ENCODE measurements at places on chromosomes 1 and 21. TPM values are rescaled to one million over a fixed set of nuclear protein-coding genes. Genes with fewer than 3 reads are reported as not detected.

DNA sequence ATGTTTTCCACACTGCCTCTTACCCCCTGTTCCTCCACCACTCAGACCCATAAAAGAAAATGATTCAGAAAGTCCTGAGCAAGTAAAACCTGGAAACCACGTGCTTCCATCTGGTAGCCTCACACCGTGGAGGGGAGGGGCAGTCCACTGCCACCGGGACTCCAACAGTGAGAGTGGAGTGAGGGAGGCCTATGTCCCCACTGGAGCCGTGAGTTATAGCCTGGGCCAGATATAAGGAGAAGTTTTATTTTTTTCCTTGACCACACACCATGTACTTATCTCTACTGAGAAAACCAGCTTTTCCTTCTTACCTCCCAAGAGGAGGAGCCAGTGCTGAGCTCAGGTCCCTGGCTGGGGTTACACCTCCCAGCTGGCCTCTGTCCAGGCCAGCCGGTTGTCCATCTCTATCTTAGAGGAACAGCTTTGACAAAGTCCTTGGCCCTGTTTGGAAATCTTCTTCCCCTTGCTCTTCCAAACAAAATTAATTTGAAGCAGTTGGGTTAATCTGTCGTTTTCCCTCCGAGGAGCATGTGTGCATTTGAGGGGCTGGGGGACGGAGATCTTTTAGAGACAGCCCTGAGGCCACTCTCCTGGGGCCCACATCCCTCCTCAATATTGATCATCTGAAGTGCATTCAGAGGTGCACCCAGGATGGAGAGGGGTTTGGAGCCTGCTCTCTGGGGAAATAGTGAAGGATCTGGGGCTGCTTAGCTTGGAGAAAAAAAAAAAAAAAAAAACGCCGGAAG is 49.1 kb upstream of the SERBP1 start:
- DNase-seq, result no peak

DNA sequence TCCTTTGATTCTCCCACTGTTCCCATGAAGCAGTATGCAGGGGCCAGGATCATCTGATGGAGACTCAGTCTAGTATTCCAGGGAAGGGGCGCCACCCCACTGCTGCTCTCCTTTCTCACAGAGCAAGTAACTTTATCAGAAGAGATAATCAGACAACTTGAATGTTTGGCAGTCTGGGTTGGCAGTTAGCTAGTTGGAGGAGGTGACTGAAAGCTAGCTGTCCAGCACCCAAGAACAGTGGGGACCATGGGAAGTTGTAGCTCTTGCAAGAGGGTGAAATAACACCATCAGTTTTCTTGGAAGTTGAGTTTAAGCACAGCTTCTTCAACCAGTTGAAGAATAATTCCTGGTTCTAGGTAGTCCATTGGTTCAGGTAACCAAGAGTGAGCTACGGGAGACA is 22.2 kb upstream of the AGL start:
- no peak for DNase-seq

GRCh38 chr1:36198641-36199040 is 25.6 kb upstream of the THRAP3 start:
- DNase-seq, result no peak

GRCh38 chr1:52943876-52944416 is 16.9 kb downstream of the SCP2 start:
- no peak for DNase-seq

GRCh38 chr21:41752231-41752681 is 14.6 kb downstream of the RIPK4 start:
- DNase-seq, result peak; percentile 62

GRCh38 chr1:206800891-206801290 is 28.6 kb upstream of the IL10 start:
- DNase-seq, result no peak

- no peak for DNase-seq
Observed at GRCh38 chr1:19617376-19617775, 26.7 kb upstream of the NBL1 start.

Gene TNFSF4
- total RNA-seq, result 0.57 TPM

Gene DCDC2B
- not detected for total RNA-seq

Gene RHD
- not detected for total RNA-seq

GRCh38 chr1:94096797-94097549 is 24.0 kb downstream of the ABCA4 start:
- no peak for DNase-seq

- DNase-seq, result no peak
Observed at GRCh38 chr1:237817277-237817676, 73.4 kb downstream of the ZP4 start.

DNA sequence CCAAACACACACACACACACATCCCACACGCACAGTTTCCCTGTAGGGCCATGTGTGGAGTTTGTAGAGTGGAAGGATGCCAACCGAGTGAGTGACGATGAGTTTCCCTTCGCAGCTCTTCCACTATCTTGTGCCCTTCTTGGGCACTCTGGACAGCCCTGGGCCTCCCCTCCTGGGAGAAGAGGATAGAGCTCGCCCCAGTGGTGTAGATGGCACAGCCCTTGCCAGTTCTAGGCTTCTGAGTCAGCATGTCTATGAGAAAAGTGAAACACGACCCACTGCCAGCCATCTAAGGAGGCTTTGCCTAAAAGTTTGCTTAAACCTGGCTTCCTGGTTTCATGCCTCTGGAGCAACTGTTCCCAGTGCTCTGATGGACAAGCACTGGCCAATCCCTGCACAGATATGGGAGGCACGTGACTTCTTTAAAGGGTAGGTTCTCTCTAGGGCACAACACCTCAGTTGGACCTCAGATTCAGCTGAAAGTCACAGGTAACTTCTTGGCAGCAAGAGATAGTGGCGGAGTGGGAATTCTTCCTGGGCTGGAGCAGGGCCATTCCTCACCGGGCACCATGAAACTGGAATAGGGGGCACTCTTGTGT is 195.9 kb upstream of the GALNT2 start:
- DNase-seq, result no peak

Gene FCRL4
- total RNA-seq, result not detected

- DNase-seq, result no peak
Observed at GRCh38 chr21:14543983-14544382, 2.1 kb downstream of the SAMSN1 start.

- no peak for DNase-seq
Observed at GRCh38 chr21:25273959-25274358, 333.3 kb downstream of the MRPL39 start.

DNA sequence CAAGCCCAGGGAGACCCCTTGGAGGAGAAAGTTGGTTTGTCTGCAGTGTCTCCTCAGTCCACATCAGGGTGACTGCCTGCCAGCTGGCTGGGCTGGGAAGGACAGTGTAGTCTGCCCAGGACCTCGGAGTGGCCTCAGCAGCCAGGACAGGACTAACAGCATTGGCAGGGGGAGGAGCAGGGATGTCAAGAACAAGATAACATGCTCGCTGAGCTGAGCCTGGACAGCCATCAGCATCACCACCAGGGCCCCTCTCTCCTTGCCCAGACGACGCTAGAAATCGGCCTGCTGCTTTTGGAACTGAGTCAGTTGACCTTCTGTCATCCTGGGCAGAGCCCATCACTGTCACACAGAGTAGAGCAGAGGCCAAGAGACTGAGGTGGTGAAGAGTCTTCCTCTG is 83.6 kb upstream of the CNTN2 start:
- DNase-seq, result no peak

Gene CNN3
- 385 TPM for total RNA-seq

- no peak for DNase-seq
Observed at GRCh38 chr1:19347533-19348172, 35.5 kb downstream of the SLC66A1 start.

DNA sequence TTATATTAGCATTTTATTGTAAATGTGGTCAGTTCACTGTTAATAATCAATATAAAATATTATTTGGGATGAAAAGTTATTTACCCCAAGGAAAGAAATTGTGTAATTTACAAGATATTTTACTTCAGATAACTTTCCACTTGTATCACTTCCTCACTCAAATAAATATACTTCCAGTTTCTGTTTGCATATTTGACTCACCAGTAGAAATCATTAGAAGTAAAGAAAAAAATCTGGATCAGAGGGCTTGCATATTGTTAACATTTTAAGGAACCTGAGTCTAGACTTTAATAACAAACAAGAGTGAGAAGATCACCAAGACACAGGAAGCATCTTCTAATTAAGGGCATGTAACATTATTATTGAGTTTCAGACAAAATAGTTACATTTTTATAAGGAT is 347 bp upstream of the KRTAP20-4 start:
- DNase-seq, result no peak
